Pericardium fibroblast (primary cell): ENCODE measurements at places on chromosomes 2 and 18. TPM values are rescaled to one million over a fixed set of nuclear protein-coding genes. Genes with fewer than 3 reads are reported as not detected.

Gene CDH20
- total RNA-seq: 0.43 and 2.9 TPM in 2 replicates

Gene SLC5A7
- total RNA-seq: not detected in 2 replicates

Gene CTIF
- total RNA-seq: 73.7 and 79.6 TPM in 2 replicates

Gene IKZF2
- total RNA-seq: 3.7 and 11.3 TPM in 2 replicates

Gene BOK
- total RNA-seq: 39.5 and 79.9 TPM in 2 replicates
